ENCODE measurements at places on chromosomes 16 and 17. TPM values are rescaled to one million over a fixed set of nuclear protein-coding genes. Genes with fewer than 3 reads are reported as not detected.

Gene DCTN5
- 65.8 TPM for total RNA-seq

DNA sequence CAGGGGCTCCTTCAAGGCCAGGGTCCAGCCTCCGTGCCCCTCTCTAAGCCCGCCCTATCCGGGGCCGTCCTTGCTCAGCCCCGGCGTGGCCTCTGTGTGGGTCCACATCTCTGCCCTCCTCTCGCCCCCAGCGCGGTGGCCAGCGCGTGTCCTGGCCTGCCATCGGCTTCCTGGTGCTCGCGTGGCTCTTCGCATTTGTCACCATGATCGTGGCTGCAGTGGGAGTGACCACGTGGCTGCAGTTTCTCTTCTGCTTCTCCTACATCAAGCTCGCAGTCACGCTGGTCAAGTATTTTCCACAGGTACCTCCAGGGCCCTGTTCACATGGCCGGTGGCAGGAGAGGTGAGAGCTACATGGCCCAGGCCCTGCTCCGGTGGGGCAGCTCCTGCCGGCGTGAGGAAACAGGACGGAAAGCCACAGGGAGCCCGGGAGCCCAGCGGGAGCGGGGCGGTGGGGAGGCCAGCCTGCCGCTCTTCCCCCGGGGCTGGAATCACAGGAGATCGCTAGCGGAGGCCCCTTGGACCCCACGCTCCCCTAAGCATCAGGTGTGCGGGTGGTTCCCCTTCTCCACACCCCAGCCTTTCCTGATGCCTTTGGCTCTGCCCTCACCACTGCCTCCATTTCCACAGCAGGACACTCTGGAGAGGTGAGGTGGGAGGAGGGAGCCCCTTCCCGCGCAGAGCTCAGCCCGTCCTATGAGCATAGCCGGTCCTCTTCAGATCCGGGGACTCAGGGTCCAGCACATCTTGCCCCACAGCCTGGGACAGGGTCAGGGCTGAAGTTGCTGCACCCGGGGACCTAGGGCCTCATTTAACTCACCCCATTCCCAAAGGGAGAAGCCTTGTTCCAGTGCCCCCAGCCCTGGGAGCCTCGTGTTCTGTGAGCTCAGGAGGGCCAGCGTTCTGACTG is 10.2 kb downstream of the TAX1BP3 start:
- DNase-seq: no peak

DNA sequence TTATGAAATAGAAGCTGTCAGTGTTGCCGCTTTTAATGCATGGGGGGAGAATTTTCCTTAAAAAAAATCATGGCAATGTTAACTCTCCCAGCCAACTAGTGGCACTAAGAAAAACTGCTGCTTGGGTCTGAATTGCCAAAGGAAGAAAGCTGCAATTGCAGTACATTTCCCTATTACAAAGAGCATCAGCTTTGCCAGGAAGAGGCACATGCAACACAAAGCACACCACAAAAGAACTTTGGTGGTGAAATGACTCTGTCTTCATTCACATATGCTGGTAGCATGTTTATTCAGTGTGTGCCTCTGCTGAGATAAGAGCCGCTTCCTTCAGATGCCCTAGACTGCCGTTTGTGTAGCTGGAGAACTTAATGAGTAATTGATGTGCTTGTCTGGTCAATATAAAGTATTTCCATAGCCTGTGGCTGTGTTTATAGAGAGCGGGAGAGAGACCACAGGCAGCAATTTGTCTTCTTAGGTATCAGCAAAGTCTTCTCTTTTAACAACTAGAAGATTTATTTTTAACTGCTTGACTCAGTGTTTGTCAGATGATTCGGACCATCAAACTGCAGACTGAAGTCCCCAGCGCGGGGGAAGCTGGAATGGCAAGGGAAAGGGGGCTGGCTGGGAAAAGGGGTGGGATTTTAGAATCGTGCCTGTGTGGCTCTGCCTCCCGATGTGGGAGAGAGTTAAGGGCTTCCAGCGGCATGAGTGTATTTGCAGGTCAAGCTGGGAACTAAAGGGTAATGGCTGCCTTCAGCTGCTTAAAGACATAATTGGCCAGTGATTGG is 115.1 kb downstream of the MRTFB start:
- DNase-seq: peak; percentile 46

GRCh38 chr17:60863892-60864707 is 186.4 kb downstream of the BCAS3 start:
- no peak for DNase-seq

Gene TEDC2
- 61.6 TPM for total RNA-seq

DNA sequence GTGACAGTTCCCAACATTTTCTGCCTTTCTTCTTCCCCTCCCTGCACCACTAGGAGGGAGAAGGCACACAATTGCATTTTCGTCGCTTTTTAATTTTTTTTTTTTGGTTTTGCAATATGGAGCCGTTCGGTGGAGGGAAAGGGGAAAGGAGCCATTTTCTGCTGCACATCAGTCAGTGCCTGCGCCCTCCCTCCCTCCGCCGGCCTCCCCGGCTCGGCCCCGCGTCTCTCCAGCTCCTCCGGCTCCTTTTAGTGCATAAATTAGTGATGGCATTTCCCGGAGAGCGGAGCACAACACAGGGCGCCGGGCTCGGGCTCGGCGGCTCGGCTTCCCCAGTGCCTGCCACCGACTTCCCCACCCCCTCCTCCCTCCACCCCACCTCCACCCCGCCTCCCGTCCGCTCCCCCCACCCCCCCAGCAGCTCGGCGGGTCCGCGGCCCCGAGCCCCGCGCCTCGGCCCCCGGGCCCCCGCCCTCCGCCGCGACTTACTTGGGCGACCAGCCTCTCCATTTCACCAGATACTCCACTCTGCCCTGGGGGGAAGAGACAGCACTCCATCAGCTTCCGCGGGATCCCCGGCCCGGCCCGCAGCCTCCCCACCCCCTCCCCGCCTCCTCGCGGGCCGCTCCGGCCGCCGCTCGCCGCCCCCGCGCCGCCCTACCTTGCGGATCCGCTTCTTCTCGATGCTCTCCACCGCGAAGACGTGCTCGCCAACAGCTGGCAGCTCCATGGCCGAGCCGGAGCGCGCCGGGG is 542 bp downstream of the CBX4 start:
- peak; percentile 76 for DNase-seq

- DNase-seq: no peak
These were observed 370.9 kb upstream of the RBFOX1 start for GRCh38 chr16:6961704-6962103.

Gene SEC14L1
- total RNA-seq: 82.8 TPM

GRCh38 chr17:56913353-56913866 is 439 bp downstream of the TRIM25 start:
- peak; percentile 67 for DNase-seq

- no peak for DNase-seq
These were observed 2.2 kb downstream of the TMEM204 start for GRCh38 chr16:1535391-1536291.

DNA sequence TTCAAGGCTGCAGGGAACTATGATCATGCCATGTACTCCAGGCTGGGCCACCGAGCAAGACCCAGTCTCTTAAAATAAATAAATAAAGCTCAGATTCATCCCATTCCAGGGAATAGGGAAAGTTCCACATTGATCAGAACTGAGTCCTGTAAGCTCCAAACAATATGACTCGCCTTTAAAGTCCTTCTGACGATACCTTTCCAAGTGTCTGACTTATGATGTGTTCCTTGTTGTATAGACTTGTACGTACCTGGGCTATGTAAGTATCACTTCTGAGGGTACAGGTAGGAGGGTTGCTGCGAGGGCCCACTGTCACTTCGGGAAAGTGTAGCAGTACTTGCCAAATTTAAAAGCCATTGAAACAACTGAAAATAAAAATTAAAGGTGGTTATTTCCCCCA is 252.8 kb downstream of the IRX3 start:
- DNase-seq: no peak
